CD4-positive, alpha-beta T cell (primary cell): ENCODE measurements at places on chromosomes 13 and 19. TPM values are rescaled to one million over a fixed set of nuclear protein-coding genes. Genes with fewer than 3 reads are reported as not detected.

Gene SPACA4
- total RNA-seq: not detected

Gene METTL21C
- total RNA-seq: not detected

Gene FAM216B
- not detected for total RNA-seq

Gene ERICH6B
- total RNA-seq: not detected

Gene ZSCAN1
- total RNA-seq: not detected

Gene ETFB
- total RNA-seq: 29.7 TPM

Gene MRPL34
- 28.4 TPM for total RNA-seq

Gene PSG11
- total RNA-seq: not detected

Gene MEIS3
- not detected for total RNA-seq

Gene CYP4F8
- total RNA-seq: not detected

Gene PDX1
- total RNA-seq: not detected

Gene CBARP
- 0.22 TPM for total RNA-seq

Gene GIPC3
- total RNA-seq: 1.1 TPM

Gene PRX
- 1.5 TPM for total RNA-seq

Gene CYP2S1
- total RNA-seq: 0.82 TPM

Gene NLRP9
- total RNA-seq: not detected

Gene PSG1
- total RNA-seq: not detected

Gene CYP4F12
- total RNA-seq: 0.75 TPM

Gene MCEMP1
- not detected for total RNA-seq

Gene CEACAM4
- total RNA-seq: 0.84 TPM

Gene KLK4
- not detected for total RNA-seq

Gene SIGLEC9
- 0.59 TPM for total RNA-seq

Gene LILRA6
- total RNA-seq: 0.60 TPM

Gene FBXO27
- not detected for total RNA-seq

Gene PBX4
- 51.8 TPM for total RNA-seq

Gene LILRB1
- total RNA-seq: 0.38 TPM

Gene SH2D3A
- 41.3 TPM for total RNA-seq

Gene CLDN10
- total RNA-seq: not detected

Gene SIGLEC5
- not detected for total RNA-seq

Gene AP3D1
- total RNA-seq: 41.9 TPM

Gene LILRA1
- 0.36 TPM for total RNA-seq

Gene LILRB4
- 0.22 TPM for total RNA-seq

Gene AP2A1
- total RNA-seq: 28.2 TPM

Gene GRWD1
- total RNA-seq: 21.4 TPM

Gene OBI1
- 2.6 TPM for total RNA-seq

Gene PTPRH
- total RNA-seq: not detected

Gene SPART
- 22.0 TPM for total RNA-seq

Gene MED29
- total RNA-seq: 46.1 TPM

Gene TEAD2
- total RNA-seq: not detected

Gene CEACAM5
- total RNA-seq: not detected

Gene CDC42EP5
- total RNA-seq: not detected

Gene ATP8B3
- total RNA-seq: 3.2 TPM

Gene MEIOSIN
- not detected for total RNA-seq

Gene MYADM
- 448 TPM for total RNA-seq

Gene CRB3
- total RNA-seq: 7.9 TPM

Gene C19orf44
- 0.78 TPM for total RNA-seq
